ENCODE measurements at places on chromosomes 6 and 20.

DNA sequence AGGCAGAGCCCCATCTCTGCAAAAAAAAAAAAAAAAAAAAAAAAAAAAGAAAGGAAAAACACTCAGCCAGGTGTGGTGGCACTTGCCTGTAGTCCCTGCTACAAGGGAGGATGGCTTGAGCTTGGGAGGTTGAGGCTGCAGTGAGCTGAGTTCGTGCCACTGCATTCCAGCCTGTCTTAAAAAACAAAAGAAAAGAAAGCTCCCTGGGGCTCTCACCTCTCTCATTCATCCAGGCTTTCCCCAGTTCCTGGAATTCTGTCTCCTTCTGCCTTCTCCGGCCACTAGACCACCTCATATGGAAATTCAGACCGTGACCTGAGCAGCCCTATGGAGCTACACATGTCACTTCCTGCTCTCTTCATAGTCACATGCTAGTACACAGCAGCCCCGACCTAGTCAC is 101.1 kb upstream of the TAB2 start:
- DNase-seq, result no peak

DNA sequence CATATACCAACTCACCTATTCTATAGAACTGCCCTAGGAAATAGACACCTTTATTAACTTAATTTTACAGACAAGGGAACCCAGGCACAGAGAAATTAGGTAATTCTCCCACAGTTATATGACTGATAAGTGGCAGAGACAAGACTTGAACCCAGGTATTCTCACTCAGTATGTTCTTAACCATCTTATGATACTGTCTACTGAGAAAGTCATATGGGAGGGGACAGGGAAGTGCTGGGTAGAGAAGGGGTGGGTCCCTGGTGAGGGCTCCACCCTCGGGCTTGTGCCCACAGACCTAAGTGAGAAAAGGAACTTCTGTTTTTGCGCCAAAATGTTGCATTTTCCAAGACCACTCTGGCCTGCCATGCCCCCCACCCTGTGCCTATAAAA is 123.5 kb downstream of the RNF144B start:
- DNase-seq, result no peak

DNA sequence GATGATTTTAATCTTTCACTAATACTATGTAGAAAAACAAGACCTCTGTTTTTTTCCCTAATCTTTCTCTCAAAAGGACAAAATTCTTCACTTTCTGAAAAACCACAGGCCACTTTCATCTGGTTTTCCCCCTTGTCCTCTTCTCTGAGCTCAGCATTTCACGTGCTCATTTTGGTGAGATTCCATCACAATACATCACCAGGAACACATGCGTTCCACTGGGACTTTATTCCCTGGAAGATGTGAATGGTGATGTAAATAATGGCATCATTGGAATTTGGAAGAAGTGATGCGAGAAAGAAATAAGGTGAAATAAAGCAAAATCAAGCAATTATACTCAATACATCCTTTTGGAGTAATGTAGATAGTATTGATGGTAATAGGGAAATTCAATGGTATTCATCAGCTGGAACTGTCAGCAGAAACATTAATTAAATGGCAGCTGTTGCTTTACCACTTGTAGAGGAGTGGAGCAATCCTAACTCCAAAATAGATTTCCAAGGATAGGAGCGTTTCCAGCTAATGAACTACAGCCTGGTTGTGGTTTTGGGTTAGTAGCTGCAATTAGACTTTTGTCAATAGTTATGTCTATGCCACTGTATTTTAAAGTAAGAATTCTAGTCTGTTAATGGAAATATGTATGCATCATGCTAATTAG is 11.5 kb downstream of the FILIP1 start:
- DNase-seq, result no peak

GRCh38 chr20:48298433-48298832 is 513.2 kb upstream of the SULF2 start:
- no peak for DNase-seq

- no peak for DNase-seq
Observed at GRCh38 chr20:22374066-22374465, 210.3 kb downstream of the FOXA2 start.

DNA sequence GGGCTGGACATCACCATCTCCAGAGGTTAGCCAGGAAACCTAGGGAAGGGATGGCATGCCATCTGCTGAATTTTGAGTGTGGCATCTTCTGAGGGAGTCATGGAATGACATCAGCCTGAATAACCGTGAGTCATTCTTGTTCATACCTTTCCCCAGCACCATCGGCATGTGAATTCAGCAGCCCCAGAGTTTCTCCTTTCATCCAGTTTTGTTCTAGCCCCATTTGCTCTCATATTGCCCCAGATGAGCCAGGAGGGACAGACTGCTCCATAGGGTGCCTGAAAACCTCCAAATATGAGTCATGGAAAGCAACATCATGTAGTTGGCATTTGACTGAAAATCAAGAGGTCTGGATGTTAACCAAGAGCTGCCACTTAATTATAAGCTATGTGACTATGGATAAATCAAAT is 219.2 kb upstream of the SGK1 start:
- DNase-seq, result no peak

DNA sequence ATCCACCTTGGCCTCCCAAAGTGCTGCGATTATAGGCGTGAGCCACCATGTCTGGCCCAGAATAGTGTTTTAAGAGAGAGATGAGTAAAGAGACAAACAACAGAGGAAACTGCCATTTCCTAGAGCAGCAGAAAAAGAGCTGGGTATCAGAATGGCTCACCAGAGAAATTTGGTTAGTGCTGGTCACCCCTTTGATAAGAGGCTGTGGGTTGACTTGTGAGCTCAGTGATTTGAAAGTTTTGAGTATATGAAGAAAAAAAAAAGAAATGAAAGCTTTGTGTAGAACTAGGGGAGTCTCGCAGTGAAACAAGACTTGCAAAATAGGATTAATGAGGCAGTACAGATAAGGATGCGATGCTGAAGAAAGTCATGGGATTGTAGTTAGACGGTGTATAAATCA is 29.6 kb downstream of the MGME1 start:
- DNase-seq, result no peak

DNA sequence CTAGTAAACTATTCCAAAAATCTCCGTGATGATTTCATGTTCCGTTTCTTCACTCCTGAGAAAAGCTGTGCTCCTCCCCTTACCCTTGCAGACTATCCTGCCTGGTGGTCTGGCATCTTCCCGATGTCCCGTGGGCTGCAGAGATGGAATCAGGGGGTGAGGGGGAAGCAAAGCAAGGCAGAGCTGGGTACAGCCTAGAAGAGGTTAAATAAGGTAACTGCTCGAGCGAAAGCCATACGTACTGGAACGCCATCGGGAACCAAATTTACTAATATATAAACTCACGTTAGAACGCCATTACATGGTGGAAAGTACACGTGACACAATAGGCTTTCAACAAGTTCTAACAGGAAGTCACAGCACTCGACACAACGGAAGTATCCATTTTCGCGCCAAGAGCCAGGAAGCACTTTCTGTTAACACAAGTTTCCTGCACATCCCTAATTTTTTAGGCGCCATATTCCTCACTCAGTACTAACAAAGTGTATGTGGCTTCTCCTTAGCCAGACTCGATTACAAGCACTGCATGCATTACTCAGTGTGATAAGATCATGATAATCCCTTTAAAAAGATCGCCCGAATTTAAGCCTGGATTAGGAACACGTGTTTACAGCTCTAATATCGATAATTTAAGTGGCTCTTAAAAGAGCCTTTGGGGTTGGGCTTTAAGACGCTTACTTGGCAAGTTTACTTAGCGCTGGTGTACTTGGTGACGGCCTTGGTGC is 101.6 kb upstream of the PRSS16 start:
- peak; percentile 69 for DNase-seq

- DNase-seq, result no peak
Observed at GRCh38 chr20:5871459-5872410, 78.6 kb downstream of the TRMT6 start.

DNA sequence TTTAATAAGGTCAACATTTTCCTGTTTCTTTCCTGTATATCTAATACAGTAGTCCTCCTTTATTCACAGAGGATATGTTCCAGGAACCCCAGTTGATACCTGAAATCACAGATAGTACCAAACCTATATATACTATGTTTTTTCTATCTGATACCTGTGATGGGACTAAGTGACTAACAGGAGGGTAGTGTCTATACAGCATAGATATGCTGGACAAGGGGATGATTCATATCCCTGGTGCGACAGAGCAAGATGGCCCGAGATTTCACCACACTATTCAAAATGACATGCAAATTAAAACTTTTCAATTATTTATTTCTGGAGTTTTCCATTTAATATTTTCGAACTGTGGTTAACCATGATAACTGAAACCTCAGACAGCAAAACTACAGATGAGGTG is 281.1 kb downstream of the LAMA2 start:
- DNase-seq, result no peak

- DNase-seq, result no peak
Observed at GRCh38 chr6:21596145-21596948, 2.8 kb downstream of the SOX4 start.

DNA sequence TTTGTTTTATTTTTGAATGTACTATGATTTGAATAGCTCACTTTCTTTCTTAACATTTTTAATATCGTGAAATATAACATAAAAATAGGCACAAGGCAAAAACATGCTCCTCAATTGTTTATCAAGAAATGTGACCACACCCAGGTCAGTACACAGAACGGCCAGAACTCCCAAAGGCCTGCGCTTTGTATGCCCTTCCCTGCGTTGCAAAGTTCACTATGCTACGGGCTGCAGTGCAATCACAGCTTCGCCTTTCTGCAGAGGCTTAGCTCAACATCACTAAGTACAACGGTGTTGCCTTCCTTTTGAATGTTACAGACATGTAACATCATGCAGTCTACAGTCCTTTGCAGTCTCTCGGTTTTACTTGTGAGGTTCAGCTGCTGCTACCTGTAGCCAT is 333.4 kb downstream of the THBS2 start:
- no peak for DNase-seq

DNA sequence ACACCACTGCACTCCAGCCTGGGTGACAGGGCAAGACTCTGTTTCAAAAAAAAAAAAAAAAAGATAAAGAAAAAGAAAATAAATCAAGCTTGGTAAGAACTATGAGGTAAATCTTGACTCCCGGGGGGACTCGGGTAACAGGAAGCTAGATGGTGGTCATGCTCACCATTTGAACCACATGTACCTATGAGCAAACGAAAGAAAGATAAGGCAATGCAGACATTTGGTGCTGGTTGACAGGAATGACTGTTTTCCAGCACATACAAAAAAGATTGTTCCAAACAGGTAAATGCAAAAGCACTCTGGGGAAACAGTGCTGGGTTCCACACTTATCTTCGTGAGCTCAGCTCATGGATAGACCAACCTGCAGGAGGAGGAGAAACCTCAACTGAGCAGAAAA is 22.8 kb upstream of the PTPN1 start:
- no peak for DNase-seq

GRCh38 chr20:55596431-55596830 is 408.9 kb downstream of the CBLN4 start:
- DNase-seq, result no peak

DNA sequence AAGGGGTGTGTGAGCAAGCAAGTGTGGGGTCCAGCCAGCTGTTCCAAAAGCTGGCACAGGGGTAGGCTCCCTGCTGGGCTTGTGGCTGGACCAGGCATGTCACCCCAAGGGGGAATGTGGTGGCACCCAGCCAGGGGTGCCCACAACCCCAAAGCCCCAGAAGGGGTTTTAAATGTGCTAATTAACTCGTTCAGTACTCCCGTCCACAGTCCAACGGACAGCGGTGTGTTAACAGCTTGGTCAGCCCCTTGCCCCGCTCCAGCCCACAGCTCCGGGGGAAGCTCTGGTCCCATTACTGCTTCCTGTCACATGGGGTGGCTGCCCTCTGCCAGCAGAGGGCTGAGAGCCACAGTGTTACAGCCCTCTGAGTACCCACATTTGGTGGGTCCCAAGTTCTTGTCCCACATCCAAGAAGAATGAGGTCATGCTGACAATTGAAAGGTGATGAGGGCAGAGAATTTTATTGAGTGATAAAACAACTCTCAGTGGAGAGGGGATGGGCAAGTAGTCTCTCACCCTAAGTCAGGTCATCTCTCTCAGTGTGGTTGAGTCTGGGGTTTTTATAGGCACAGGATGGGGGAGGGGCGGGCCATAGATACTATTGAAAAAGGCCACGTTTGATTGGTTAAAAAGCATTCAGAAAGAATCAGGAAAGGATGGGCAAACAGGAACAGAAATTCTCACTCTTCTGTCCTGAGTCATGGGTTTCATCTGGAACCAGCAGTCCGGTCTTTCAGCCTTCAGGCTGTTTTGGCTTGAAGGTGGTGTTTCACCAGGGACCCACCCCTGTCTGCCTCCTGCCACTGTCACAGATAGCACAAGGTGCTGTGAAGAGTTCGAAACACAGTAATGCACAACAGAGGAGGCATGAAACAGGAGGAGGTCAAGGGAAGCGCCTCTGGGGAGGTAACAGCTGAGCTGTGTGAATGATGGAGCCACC is 238.5 kb downstream of the NFATC2 start:
- no peak for DNase-seq

- DNase-seq, result no peak
Observed at GRCh38 chr6:93104195-93104817, 315.1 kb downstream of the EPHA7 start.

GRCh38 chr20:17229256-17229655 is 2.4 kb downstream of the PCSK2 start:
- no peak for DNase-seq

- no peak for DNase-seq
Observed at GRCh38 chr6:15843764-15844163, 180.9 kb upstream of the DTNBP1 start.

DNA sequence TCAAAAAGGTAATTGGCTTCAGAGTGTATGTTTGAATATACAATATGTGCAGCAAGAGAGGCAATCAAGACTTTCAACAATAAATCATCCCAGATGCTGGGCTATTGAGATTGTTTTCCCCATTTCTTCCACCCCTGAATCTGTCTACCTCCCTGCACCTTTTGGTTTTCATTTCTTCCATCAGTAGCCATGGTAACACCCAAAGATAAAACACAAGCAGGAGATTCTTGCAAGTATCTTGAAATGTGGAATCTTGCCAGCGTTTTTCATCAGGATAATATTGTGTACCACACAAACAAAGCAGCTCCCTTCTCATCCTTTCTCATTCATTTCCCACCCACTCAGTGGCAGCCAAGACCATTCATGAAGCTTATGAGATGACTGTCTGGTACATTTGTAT is 73.0 kb upstream of the NRSN1 start:
- DNase-seq, result no peak

- no peak for DNase-seq
Observed at GRCh38 chr6:167676000-167676665, 150.6 kb upstream of the AFDN start.

GRCh38 chr6:5851261-5851757 is 155.4 kb downstream of the NRN1 start:
- peak; percentile 40 for DNase-seq

- no peak for DNase-seq
Observed at GRCh38 chr20:50058662-50059402, 54.1 kb downstream of the UBE2V1 start.

GRCh38 chr6:168333491-168333890 is 13.9 kb upstream of the DACT2 start:
- DNase-seq, result no peak

DNA sequence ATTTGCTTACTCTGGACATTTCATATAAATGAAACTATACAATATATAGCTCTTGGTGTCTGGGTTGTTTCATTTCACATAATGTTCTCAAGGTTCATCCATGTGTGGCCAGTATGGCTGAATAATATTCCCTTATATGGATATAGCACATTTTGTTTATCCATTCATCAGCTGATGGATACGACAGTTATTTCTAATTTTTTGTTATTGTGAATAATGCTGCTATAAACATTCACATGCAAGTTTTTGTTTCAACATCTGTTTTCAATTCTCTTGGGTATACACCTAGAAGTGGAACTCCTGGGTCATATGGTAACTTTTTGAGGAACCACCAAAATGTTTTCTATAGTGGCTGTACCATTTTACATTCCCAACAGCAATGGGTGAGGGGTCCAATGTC is 101.1 kb downstream of the CDK19 start:
- no peak for DNase-seq

All from stimulated activated CD4-positive, alpha-beta T cell treated with anti-CD3 and anti-CD28 coated beads, Interleukin-12 subunit alpha, Interleukin-12 subunit beta, amount 100 ng/mL, for 48 hours (primary cell).